Left renal cortex interstitium (tissue), 4 donors: ENCODE measurements at places on chromosomes 2 and 18. TPM values are rescaled to one million over a fixed set of nuclear protein-coding genes. Genes with fewer than 3 reads are reported as not detected.

GRCh38 chr2:231391981-231392380 is 3.5 kb upstream of the B3GNT7 start:
- DNase-seq = no peak

DNA sequence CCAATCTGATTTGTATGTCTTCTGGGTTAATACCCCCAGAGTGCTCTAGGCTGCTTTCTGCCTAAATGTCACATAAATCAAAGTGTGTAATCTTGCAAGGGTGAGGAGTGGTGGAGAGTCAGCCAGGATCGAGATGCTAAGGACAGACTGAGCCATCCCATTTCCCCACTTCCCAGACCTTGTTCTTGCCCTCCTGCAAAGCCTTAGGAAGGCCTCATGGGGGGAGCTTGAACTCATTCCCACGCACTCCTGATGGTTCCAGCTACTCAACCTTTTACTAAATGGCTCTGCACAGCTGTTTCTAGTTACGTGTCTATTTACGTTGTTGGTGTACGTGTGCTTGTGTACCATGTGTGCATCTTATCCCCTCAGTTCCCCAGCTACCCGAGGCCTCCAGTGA is 423.6 kb upstream of the TNP1 start:
- DNase-seq = no peak

GRCh38 chr2:38123911-38124310 is 48.0 kb upstream of the CYP1B1 start:
- no peak for DNase-seq

DNA sequence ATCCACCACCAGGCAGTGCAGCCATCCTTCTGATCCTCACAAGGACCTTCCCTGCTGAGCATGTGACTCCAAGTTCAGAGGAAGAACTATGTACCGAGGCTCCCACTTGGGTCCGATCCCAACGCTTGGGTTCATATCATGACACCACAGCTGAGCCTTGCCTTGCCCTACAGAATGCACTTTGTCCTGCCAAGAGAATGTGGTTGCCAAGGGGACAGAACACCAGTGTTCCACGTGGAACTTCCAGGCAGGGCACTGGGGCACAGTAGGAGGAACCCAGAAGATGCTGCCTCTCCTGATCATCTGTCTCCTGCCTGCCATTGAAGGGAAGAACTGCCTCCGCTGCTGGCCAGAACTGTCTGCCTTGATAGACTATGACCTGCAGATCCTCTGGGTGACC is at the start of gene TEX51:
Gene TEX51, plus strand, starts transcription at position 255 of the 400 bp plus-strand sequence. Its CDS starts 29 bp downstream, at position 284.
- no peak for DNase-seq

DNA sequence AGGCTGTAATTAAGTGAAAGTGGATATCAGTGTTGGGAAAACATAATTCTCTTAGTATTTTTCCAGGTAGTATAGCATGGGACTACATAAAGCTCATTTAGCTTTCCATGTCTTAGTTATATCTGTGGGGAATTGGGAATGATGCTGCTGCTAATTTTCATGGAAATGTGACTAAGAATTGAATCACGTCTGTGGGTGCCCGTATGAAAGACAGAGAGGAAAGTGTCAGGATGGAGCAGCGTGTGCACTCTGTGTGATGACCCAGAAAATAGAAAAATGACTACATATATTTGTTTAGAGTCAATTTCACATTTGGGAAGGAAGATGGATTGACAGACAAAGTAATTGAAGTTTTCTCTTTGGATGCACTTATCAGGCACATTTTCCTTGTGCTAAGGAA is 212.1 kb downstream of the PTPRM start:
- no peak for DNase-seq

GRCh38 chr2:72770879-72771461 is 54.9 kb downstream of the EXOC6B start:
- DNase-seq = peak; percentile 24

GRCh38 chr2:3001615-3002560 is 375.7 kb downstream of the EIPR1 start:
- peak; percentile 40 for DNase-seq

NOL4 gene
- 1.3 TPM for polyA plus RNA-seq

MAIP1 gene
- 38.4 TPM for polyA plus RNA-seq

MGAT4A gene
- 31.8 TPM for polyA plus RNA-seq

VSNL1 gene
- polyA plus RNA-seq = 3.3 TPM

FIGN gene
- polyA plus RNA-seq = 15.8 TPM

CFAP221 gene
- polyA plus RNA-seq = 18.6 TPM

CNDP1 gene
- polyA plus RNA-seq = 0.91 TPM
